ENCODE measurements at places on chromosomes 2 and 18. TPM values are rescaled to one million over a fixed set of nuclear protein-coding genes. Genes with fewer than 3 reads are reported as not detected.
A peak's percentile ranks its signal among the peaks of the same experiment; 100 is the strongest.

DNA sequence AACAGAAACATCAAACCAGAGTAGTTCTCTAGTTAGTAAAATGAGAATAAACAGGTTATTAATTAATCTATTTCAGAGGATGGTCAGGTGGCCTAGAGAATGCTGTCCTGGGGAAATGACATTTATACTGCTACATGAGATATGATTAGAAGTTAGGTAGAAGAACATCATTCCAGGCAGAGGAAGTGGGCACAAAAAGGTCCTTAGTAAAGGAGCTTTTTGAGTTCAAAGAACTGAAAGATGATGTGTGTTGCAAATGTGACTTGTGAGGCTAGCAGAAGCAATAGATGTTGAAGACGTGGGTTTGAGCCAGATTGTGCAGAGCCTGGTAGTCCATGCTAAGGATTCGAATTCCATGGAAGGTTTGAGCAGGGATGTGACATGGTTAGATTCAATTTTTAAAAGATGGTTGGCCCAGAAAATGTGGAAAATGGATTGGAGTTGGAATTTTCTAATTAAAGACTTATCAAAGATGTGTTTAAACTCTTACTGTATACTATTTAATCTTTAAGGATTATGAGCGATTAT is 34.2 kb downstream of the RAB10 start:
- DNase-seq: no peak

The ASB18 gene
- not detected for total RNA-seq

The PDE11A gene
- not detected for total RNA-seq

The CFAP65 gene
- total RNA-seq: not detected

DNA sequence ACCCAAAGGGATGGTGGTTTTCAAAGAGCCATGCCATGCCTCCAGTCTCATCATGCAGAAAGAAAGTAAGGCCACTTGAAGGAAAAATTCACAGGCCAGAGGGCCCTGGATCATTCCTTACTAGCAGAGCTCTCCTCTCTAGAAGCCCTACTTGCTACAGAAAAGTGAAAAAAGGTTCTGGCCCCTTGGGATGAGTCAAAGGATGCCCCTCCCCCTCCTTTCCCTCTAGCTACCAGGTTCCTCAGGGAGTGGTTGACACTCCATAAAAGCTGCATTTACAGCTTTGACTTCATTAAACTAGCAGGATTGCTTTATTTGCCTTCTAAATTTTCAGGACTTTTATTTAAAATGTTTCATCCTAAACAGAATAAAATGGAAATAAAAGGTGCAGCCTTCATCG is 21.2 kb downstream of the OSR1 start:
- DNase-seq: no peak

The SCG2 gene
- total RNA-seq: not detected

DNA sequence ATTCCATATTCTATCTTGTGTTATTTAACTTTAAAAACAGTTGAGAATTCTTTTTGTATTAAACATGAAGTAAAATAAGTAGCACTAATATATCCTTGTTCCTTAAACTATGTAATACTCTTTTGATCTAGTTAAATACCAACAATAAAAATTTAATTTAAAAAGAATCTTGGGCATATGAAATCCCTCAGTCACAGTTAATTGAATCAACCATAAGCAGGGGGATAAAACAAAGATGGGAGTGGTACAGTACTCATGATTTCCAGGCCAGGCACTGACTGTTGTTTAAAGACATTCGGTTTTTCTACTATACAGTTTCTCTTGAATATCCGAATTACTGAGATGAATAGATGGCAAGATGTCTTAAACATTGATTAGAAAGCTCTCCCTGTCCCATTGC is 99.5 kb downstream of the TAF4B start:
- no peak for DNase-seq

- no peak for DNase-seq
Observed at GRCh38 chr18:63046375-63046774, 273.2 kb downstream of the BCL2 start.

- peak; percentile 49 for DNase-seq
Observed at GRCh38 chr2:101698844-101699754, 1.6 kb downstream of the MAP4K4 start.

The PGAP1 gene
- total RNA-seq: 29.3 TPM

The SAG gene
- total RNA-seq: not detected

DNA sequence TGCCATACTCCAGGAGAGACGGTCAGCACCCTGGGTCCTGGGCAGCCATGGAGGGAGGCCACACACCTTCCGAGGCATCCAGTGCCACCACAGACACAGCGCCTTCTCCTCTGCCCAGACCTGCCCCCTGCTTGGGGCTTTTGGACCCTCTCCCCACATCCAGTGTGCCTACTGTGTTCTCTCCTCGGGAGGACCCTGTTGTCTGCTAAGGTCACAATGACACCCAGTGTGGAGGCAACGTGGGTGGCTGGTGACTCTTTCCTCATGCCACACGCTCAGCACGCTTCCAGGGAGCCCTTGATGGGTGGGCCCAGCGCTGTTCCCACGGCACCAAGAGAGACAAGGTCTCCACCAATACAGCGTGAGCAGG is 251.9 kb downstream of the EIPR1 start:
- no peak for DNase-seq

DNA sequence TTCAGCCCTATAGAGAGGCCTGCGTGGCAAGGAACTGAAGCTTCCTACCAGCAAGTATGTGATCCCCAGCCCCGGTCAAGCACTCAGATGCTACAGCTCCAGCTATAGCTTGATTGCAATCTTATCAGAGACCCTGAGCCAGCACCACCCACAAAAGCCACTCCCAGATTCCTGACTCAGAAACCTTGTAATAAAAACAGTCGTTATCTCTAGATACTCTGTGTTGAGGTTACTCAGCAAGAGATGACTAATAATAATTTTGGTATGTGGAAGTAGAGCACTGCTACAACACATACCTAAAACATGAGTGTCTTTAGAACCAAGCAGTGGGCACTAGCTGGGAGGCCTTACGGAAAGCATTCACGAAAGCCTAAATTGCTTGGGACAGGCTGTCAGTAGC is 216.9 kb downstream of the UXS1 start:
- peak; percentile 43 for DNase-seq

DNA sequence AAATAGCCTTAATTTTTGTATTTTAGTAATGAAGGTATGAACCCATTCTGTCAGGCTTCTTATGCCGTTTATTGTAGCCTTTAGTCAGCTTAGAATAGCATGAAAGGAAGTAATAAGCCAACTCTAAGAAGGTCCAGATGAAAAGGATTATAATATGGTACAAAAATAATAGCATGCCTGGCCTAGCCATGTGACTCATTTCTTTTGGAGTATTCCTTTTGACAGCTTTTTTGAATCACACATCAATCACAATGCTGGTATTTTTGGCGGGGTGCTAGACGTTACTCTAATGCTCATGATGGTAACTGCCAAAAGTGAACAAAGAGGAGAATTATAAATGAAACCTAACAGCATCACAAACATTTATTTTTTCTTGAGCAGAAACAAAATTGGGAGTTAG is 19.9 kb downstream of the FMNL2 start:
- DNase-seq: no peak

The LRRC30 gene
- not detected for total RNA-seq

DNA sequence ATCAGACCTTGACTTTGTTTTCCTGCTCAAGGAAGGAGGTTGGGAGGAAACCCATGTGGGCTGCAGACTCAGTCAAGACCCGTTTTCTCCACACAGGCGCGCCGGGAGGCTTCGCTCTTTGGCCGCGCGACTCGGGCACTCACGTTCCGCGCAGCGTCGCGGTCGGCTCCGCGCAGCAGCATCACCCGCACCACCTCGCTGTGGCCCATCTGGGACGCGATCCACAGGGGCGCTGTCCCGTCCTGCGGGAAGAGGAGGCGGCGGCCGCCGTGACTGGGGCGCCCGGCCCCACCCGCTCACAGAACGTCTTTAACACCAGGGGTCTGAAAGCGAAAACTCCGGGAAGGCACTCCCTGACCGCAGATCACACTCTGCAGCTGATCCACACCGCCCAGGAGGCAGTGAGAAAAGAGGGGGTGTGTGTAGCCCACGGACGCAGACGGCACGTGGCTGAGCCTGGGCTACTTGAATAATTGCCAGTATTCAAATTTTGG is 33.1 kb upstream of the NPC1 start:
- DNase-seq: peak; percentile 9

The LCT gene
- 0.07 TPM for total RNA-seq
